Astrocyte (in vitro differentiated cells and primary cell): ENCODE measurements at places on chromosomes 2 and 18.

DNA sequence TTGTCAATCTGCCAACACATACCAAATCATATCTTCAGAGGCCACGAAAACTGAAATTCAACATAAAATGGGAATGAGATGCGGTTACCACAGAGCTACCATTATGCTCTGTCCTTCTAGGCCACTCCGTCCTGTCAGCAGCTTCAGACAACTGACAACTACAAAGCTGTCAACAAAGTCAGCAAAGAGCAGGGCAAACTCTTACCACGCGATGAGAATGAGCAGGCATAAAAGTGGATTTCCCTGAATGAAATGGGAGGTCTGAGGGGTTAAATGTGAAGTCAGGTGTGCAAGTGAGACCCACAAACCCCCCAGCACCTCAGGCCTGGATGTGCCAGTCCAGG lies 130.1 kb downstream of the LNPK start:
- peak overlapping the region; percentile 25 for H3K27ac ChIP-seq
- no peak overlapping the region for H3K4me3 ChIP-seq
- H3K27me3 ChIP-seq, result no peaks in the 10 kb centered on the region
- H3K36me3 ChIP-seq, result no peaks in the 10 kb centered on the region
- peaks cover 11% of the 10 kb centered on the region for H3K4me1 ChIP-seq

- H3K4me1 ChIP-seq, result no peaks in the 10 kb centered on the region
- no peak overlapping the region for H3K4me3 ChIP-seq
- H3K27ac ChIP-seq, result no peak overlapping the region
- DNase-seq, result no peak
Measured at GRCh38 chr2:23019476-23019875, 365.5 kb upstream of the KLHL29 start.

- H3K4me1 ChIP-seq, result no peaks in the 10 kb centered on the region
- no peak overlapping the region for H3K27ac ChIP-seq
- no peak overlapping the region for H3K4me3 ChIP-seq
- no peaks in the 10 kb centered on the region for H3K27me3 ChIP-seq
Measured at GRCh38 chr2:71309-72035, 25.2 kb upstream of the FAM110C start.

GRCh38 chr2:45192991-45193390 lies 183.7 kb upstream of the SIX2 start:
- H3K27ac ChIP-seq, result no peak overlapping the region
- no peak overlapping the region for H3K4me3 ChIP-seq
- no peak for DNase-seq

GRCh38 chr2:239047861-239048260 lies 200.0 kb downstream of the TWIST2 start:
- no peaks in the 10 kb centered on the region for H3K27me3 ChIP-seq
- no peak overlapping the region for H3K4me3 ChIP-seq
- no peak for DNase-seq
- no peak overlapping the region for H3K27ac ChIP-seq
- H3K36me3 ChIP-seq, result no peaks in the 10 kb centered on the region
- H3K4me1 ChIP-seq, result no peaks in the 10 kb centered on the region

GRCh38 chr2:33443274-33443829 lies 33.1 kb upstream of the RASGRP3 start:
- H3K27ac ChIP-seq, result no peak overlapping the region
- no peaks in the 10 kb centered on the region for H3K4me1 ChIP-seq
- no peaks in the 10 kb centered on the region for H3K27me3 ChIP-seq
- no peak overlapping the region for H3K4me3 ChIP-seq
- peak; percentile 39 for DNase-seq

DNA sequence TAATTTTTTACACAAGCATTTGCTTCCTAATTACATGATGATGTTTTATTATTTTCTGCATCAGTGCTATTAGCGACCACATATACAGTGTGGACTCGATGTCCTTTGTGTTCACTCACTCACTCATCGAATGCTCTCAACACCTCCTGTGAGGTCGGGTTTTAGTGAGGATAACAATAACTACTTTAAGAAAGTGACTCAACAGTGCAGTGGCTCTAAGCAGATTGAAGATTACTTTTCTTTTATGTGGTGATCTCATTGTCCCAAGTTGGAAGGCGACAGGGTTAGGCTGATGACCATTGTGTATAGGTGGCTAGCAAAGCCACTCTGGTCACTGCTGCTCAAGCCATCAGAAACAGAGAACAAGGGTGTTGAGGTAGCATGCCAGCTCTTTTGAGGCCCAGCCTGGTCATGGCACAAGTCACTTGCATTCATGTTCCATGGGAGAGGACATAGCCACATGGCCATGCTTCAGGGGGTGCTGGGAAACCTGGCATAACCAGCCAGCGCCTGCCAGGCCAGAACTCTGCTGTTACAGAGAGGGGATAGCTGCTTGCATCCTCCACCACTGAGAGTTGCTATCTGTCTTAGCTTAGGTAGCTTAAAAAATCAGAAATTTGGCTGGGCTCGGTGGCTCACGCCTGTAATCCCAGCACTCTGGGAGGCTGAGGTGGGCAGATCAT lies 60.4 kb downstream of the PDCL3 start:
- H3K27me3 ChIP-seq, result peaks cover 13% of the 10 kb centered on the region
- H3K4me1 ChIP-seq, result no peaks in the 10 kb centered on the region
- H3K27ac ChIP-seq, result no peak overlapping the region
- H3K36me3 ChIP-seq, result no peaks in the 10 kb centered on the region

DNA sequence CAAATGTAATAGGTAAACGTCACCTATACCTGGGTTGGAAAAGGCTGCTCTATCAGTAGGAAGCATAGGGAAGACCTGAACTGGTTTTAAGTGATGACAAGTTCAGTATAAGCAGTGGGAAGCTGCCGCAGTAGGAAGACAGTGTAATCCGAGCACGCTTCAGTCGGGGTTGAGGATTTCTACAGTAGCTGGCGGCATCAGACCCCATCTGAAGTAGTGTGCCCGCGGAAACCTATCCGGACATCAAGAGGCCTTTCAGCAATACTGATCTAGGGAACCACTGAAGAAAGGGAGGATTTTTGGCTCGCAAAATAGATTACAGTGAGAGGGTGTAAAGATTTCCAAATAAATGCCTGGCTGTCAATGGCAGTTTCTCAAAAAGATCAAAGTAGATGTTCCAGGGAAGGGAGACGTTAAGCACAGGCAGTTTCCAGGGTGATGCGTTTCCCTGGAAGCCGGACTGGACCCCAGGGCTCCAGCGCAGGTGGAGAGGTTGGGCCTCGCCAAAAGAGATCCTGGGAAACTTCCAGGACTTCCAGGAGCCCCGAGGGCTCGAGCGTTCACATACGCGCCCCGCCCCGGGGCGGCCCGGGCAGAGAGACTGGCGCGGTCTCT lies 5.3 kb downstream of the LOXL3 start:
- peak overlapping the region; percentile 54 for H3K4me3 ChIP-seq
- H3K27ac ChIP-seq, result no peak overlapping the region
- peaks cover 24% of the 10 kb centered on the region for H3K4me1 ChIP-seq
- no peaks in the 10 kb centered on the region for H3K36me3 ChIP-seq
- DNase-seq, result no peak

- no peaks in the 10 kb centered on the region for H3K27me3 ChIP-seq
- no peak overlapping the region for H3K27ac ChIP-seq
- DNase-seq, result no peak
- no peak overlapping the region for H3K4me3 ChIP-seq
- no peaks in the 10 kb centered on the region for H3K4me1 ChIP-seq
Measured at GRCh38 chr2:134537121-134537520, 181.7 kb downstream of the TMEM163 start.

DNA sequence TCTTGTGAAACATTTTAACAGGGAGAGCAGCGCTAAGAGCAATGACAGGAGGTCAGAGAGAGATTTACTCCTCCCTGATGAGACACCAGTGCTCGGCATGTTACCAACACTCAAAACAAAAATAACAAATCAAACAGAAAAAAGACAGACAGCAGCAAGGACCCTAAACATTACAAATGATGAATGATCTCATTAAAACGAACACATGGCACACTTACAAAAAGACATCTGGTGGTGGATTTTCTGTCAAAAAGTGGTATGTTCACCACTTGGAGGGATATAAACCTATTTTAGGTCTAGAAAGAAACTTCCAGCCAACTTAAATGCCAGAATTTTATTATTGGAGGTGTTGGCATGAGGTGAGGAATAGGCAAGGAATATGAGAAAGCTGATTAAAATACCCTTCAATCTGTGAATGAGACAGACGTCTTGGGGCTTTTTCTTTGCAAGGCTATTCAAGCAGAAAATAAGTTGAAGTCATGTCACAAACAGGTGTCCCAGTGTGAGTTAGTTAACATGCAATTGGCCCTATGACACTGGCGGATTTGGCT lies 112.8 kb downstream of the PRELID3A start:
- H3K4me1 ChIP-seq, result no peaks in the 10 kb centered on the region
- no peak overlapping the region for H3K27ac ChIP-seq
- H3K36me3 ChIP-seq, result no peaks in the 10 kb centered on the region
- no peak overlapping the region for H3K4me3 ChIP-seq
- DNase-seq, result peak; percentile 14
- H3K27me3 ChIP-seq, result no peaks in the 10 kb centered on the region

DNA sequence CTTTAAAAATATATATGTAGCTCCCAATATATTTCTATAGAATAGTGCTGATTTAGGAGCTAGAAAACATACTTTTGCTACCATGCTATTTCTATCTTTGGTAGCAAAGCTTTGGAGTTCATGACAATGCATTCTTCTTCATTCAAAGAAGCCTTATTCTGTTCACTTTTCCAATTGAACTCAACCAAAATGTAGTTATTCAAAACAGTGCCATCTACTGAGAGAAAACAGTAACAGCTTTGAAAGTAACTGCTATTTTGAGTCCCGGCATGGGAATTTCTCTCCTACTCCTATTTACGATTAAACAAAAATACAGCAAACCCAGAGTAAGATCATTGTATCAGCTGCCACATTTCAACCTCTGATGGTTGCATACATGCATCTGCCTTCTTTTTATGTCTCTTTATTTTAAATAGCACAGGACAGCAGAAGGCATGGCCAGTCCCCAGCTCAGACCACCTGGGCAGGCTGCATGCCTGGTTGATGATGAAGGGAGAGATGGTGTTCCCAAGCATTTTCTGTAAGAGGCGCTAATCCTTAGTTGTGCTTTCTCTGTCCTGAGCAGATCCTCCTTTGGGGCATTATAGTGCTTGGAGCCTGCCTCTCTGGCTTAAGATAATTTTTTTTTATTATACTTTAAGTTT lies 69.7 kb upstream of the SULT1C3 start:
- no peaks in the 10 kb centered on the region for H3K36me3 ChIP-seq
- H3K4me1 ChIP-seq, result no peaks in the 10 kb centered on the region
- H3K27me3 ChIP-seq, result peaks cover 10% of the 10 kb centered on the region
- no peak overlapping the region for H3K27ac ChIP-seq
- peak; percentile 6 for DNase-seq
- no peak overlapping the region for H3K4me3 ChIP-seq

DNA sequence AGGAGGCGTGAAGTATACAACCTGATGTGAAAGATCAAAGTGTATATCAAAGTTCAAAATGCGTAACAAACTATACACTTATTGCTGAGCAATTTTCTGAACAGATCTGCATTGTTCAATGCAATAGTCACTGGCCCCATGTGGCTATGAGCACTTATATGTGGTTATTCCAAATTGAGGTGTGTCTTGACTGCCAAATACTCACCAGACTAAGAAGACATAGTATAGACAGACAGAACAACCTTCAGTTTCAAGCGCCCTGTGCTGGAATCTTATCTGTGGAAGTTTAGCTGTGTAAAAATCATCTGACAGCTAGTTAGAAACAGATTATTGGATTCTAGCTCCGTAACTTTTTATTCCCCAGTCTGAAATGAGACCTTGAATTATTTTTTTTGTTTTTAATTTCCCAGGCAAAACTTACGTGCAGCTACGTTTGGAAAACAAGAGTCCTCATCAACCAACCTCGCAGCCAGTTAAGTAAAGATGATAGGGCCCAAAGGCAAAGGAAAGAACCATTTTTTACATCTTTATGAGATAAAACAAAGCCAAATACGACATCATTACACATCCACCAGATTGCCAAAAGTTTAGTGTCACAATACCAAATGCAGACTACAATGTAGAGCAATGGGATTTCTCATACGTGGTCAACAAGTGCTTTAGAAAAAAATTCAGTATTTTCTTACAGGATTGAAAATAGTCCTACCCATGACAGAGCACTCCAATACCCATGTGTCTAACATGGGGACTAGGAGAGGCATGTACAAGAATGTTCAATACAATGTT lies 37.2 kb downstream of the MBOAT2 start:
- no peaks in the 10 kb centered on the region for H3K27me3 ChIP-seq
- H3K36me3 ChIP-seq, result no peaks in the 10 kb centered on the region
- peak; percentile 64 for DNase-seq
- no peaks in the 10 kb centered on the region for H3K4me1 ChIP-seq

GRCh38 chr18:23012249-23012648 lies 79.1 kb downstream of the RBBP8 start:
- no peak overlapping the region for H3K27ac ChIP-seq
- no peak for DNase-seq
- H3K4me1 ChIP-seq, result no peaks in the 10 kb centered on the region
- H3K27me3 ChIP-seq, result no peaks in the 10 kb centered on the region
- no peak overlapping the region for H3K4me3 ChIP-seq

GRCh38 chr2:230816735-230817134 lies 48.0 kb upstream of the ITM2C start:
- H3K27ac ChIP-seq, result no peak overlapping the region
- no peak overlapping the region for H3K4me3 ChIP-seq
- DNase-seq, result no peak
- H3K4me1 ChIP-seq, result no peaks in the 10 kb centered on the region
- no peaks in the 10 kb centered on the region for H3K27me3 ChIP-seq

DNA sequence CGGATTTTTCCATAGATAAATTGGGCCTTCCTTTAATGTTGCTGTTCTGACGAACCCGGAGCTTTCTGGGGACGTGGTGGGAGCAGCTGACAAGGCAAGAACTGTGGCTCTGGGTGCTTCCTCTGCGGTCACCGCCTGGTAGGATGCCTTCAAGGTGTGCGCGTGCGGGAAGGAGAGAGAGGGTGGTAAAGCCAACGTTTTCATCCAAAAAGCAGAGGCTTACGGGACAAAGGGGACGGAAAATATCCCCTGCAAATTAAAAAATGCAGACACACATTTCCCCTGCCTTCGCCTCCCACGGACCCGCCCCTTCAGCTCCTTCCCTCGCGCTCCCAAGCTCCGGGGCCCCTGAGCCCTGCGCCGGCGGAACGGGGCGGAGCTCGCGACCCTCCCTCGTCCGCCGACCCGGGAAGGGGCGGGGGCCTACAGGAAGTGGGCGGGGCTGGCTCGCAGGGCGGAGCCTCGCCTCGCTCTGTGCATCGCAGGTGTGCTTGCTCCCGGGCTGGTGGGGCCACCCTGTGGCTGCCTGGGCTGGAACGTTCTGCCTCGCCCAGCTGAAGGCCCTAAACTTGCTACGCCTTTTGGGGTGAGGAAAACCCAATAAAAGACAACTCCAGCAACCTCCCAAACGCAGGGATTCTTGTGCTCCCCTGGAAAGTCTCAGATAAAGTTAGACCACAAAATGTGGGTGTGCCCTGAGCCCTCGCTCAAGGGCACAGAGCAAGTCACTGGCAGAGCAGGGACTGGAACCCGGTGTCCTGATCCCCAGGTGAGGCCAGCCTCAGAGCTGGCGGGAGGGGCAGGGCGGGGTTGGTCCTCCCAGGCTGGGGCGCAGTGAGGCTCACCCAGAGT lies 25.4 kb upstream of the SLC66A3 start:
- H3K4me3 ChIP-seq, result peak overlapping the region; percentile 41
- no peak for DNase-seq
- peaks cover 3% of the 10 kb centered on the region for H3K27me3 ChIP-seq
- no peaks in the 10 kb centered on the region for H3K36me3 ChIP-seq
- no peak overlapping the region for H3K27ac ChIP-seq

GRCh38 chr2:84832772-84833461 lies 48.0 kb downstream of the TRABD2A start:
- H3K27ac ChIP-seq, result no peak overlapping the region
- H3K4me1 ChIP-seq, result peaks cover 3% of the 10 kb centered on the region
- H3K4me3 ChIP-seq, result no peak overlapping the region
- DNase-seq, result no peak
